ENCODE measurements at places on chromosomes 7 and 10. TPM values are rescaled to one million over a fixed set of nuclear protein-coding genes. Genes with fewer than 3 reads are reported as not detected.

The CCDC3 gene
- 0.96 TPM for total RNA-seq

The CLRN3 gene
- not detected for total RNA-seq

The MRPL32 gene
- total RNA-seq, result 63.6 TPM

The PAX4 gene
- not detected for total RNA-seq

The CCL26 gene
- total RNA-seq, result not detected

The RASA4B gene
- total RNA-seq, result 3.9 TPM
